ENCODE measurements at places on chromosomes 1 and 21.

- DNase-seq, result no peak
Observed at GRCh38 chr1:214438530-214438929, 112.9 kb downstream of the PTPN14 start.

DNA sequence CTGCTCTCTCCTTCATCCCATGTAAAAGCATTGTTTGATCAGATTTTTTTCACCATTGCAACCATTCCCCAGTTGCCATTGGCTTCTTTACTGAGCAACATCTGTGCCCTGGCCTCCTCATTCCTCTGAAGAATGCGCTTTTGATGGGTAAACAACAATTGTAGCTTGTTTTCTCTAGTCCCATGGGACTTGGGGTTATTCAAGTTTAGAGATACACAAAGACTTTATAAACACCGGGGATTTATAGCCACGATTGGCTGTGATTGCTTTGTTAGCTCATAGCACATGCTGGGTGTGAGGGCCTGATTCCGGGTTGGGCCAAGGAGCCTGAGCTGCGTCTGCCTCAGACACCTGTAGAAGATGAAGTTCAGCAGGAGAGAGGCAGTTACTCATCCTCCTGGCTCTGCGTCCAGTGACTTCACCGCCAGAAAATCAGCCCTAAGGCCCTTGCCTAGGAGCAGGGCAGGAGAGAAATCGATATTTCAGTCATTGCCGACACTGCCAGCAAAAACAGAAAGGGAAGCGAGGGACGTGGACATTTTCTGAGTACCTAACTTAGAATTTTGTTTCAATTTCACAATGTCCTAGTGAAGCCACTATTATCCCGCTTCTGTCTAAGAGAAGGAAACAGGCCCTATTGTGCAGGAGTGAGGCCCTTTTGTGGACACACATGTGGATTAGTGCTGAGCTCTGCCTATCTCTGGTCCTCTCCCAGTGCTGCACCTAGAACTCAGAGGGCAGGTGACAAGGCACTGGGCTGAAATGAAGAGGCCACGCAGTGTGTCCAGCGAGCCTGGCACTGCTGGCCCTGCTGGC lies 159.8 kb upstream of the USP24 start:
- DNase-seq, result no peak

- DNase-seq, result no peak
Observed at GRCh38 chr1:165303386-165303785, 53.1 kb downstream of the LMX1A start.

- no peak for DNase-seq
Observed at GRCh38 chr1:188096521-188096920, 1267.8 kb downstream of the PLA2G4A start.

- DNase-seq, result no peak
Observed at GRCh38 chr1:3018576-3018975, 2.7 kb upstream of the ACTRT2 start.

DNA sequence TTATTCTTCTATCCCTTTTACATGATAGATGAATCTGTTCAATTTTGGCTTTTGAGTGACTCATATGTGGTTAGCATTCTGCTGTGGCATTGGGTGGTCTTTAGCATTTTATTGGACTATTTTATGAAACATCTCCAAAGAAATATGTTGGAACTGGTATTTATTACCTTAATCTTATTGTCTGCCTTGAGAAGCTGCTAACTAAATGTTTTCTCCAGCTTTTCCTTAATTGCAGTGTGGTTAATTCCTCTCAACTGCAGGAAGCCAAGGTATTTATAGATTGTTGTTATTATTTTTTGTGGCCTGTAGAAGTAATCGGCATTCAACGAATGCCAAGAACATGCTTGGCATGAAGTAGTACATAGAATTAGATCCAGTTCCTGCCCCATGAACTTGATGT lies 64.1 kb downstream of the NOS1AP start:
- DNase-seq, result no peak

GRCh38 chr1:48093147-48093546 lies 96.0 kb upstream of the TRABD2B start:
- DNase-seq, result no peak

- no peak for DNase-seq
Observed at GRCh38 chr1:5385096-5385799, 607.0 kb downstream of the NPHP4 start.

DNA sequence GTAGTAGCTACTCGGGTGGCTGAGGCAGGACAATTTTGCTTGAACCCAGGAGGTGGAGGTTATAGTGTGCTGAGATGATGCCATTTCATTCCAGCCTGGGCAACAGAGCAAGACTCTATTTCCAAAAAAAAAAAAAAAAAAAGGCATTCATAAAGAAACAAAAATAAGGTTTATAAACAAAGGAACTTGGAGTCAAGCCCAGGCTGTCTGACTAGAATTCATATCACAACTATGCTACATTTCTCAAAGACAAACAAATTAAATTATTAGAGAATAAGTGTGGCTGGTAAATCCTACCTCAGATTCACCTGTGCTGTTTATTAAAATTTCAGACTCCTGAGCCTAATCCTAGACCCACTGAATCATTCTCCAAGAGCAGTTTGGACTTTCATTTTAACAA lies 4.2 kb downstream of the GCLM start:
- DNase-seq, result no peak

GRCh38 chr1:85934516-85934915 lies 222.1 kb downstream of the COL24A1 start:
- DNase-seq, result no peak

- no peak for DNase-seq
Observed at GRCh38 chr1:227886993-227887696, 60.6 kb downstream of the WNT9A start.

- DNase-seq, result no peak
Observed at GRCh38 chr1:82836973-82837680, 1036.4 kb downstream of the ADGRL2 start.
